Hepatic stellate cell (primary cell): ENCODE measurements at places on chromosomes 12 and 14.

DNA sequence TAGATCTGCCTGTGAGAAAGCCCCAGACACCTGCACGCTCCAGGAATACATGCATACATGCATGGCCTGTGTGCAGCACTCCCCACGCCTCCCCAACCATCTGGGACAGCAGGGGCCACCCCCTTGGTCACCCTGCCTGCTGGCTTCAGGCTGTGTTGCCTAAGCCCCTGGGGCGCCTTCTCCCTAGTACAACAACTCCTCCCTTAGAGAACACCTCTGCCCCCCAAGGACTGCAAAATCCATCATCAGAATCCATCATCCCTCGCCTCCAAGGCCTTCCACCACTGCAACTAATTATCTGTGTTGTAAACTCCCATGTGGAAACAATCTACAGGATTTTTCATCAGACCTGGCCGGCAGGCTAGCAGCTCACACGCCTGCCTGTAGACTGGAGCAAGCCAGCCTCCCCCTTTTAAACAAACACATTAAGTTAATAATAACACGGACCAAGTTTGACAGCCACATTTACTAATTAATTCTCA is 36.8 kb downstream of the ZFP36L1 start:
- no peak for DNase-seq

- no peak for DNase-seq
Measured at GRCh38 chr12:49340971-49341776, 4.2 kb upstream of the C1QL4 start.

DNA sequence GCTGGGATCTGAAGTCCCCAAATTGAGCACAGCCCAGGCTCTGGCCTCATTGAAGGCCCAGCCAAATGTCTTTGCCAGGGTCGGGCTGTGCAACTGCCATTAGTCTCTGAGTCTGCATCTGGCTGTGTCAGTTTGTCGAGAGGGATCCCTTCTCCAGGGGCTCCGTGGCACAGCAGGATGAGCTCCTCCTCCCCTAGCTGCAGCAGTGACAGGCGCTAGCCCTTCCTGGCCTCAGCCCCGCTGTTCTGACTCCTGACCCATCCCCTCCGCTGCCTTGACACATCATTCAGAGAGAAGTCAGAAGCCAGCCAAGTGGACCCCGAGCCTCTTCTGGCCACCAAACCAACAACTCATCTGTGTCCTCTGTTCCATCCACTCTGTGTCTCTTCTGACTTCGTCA is 188.3 kb downstream of the CALM1 start:
- DNase-seq = no peak

- no peak for DNase-seq
Measured at GRCh38 chr14:66662374-66662773, 154.4 kb downstream of the GPHN start.

DNA sequence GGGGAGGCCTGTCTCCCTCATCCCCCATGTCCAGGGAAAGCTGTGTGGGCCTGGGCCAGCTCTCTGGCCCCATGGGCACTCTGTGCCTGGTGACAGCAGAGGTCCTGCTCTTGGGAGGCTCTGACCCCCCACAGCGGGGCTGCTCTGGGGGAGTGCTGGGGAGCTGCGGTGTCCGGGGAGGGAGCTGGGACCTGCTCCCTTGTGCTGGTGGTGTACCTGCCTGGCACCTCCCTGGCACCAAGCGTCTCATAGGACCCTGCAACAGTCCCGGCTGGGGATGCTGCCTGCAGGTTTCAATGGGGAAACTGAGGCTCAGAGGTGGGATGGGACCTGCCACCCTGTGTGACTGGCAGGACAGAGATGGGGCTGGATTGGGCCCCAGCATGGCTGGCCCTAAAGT is 111.3 kb downstream of the KIF26A start:
- no peak for DNase-seq

GRCh38 chr12:13167226-13167625 is 29.3 kb upstream of the EMP1 start:
- no peak for DNase-seq

- peak; percentile 24 for DNase-seq
Measured at GRCh38 chr12:53676656-53677015, 753 bp upstream of the ATP5MC2 start.

- no peak for DNase-seq
Measured at GRCh38 chr12:91205811-91206210, 23.2 kb upstream of the DCN start.

DNA sequence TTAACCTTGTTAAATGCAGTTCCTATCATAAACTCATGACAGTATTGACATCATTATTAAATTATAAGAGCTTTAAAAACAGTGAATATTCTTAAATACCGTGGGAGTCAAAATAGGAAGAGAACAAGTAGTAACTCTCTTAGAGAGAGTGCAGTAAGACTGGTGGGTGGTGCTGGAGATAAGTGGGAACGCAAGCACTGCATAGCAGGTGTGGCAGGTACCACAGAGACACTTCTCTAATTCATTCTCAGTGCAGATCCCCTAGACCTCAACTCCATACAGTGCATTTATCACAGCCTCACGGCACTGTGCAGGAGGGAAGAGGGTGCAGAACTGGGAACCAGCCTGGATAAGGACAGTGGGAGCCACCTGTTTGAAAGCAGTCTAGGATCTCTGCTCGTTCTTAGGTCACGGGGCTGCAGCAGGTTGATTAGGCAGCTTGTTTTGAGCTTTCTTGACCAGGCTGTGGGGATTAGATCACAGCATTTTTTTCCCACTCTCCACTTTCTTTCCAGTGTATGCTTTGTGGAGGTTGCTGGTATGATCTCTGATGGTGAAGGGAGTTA is 165.6 kb downstream of the PRKCH start:
- no peak for DNase-seq

DNA sequence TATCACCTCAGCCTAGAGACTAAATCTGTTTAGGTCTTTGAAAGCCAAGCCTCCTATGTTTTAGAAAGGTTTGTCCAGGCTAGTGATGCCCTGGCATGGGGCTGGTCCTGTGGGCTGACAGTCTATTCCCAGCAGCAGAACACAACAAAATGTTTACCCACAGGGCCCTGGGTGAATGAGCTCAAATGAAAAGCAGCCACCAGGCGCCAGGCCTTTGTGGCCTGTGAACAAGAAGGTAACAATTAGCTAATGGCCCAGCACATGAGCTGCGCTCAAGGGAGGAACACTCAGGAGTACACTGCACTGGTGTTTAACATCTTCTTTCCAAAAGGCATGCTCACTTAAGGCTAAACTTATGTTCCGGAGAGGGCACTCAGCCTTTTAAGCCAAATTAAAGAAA is 202.2 kb downstream of the MON2 start:
- no peak for DNase-seq

GRCh38 chr14:106883218-106883692 is 1356.9 kb downstream of the TMEM121 start:
- no peak for DNase-seq

DNA sequence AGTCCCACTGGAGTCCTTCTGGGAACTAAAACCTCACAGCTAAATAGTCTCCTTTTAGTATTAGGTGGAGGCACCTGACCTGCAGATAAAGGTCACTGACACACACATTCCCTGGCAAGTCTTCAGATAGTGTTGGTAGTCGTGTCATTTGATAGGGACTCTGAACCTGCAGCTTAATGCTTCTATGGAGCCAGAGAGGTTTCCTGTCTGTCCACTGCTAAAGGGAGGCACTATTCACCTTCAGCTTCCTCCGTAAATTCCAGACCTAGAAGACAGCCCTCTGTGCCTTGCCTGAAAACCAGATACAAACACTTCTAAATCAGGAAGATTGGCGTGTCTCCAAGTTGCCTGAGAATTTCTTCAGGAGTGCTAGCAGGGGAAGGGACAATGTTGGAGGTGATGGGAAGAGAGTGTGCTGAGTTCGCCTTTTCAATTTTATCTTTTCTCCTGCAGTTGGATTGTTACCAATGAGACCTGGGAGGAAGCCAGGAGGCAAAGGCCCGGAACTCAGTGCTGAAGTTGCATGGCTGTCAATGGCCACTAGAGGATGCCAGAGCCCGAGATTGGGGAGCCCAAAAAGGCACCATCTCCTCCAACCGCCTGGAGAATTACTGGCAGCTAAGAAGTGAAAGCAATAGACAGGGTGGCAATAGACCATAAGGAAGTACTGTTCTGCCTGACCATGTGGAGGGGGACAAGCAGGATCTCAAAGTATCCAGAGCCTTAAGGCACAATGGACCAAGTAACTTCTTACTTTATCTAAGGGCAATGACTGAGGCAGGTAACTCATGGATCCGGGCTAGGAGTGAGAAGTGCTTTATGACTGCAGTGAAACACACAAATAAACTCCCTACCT is 81.6 kb upstream of the SCAF11 start:
- peak; percentile 36 for DNase-seq

DNA sequence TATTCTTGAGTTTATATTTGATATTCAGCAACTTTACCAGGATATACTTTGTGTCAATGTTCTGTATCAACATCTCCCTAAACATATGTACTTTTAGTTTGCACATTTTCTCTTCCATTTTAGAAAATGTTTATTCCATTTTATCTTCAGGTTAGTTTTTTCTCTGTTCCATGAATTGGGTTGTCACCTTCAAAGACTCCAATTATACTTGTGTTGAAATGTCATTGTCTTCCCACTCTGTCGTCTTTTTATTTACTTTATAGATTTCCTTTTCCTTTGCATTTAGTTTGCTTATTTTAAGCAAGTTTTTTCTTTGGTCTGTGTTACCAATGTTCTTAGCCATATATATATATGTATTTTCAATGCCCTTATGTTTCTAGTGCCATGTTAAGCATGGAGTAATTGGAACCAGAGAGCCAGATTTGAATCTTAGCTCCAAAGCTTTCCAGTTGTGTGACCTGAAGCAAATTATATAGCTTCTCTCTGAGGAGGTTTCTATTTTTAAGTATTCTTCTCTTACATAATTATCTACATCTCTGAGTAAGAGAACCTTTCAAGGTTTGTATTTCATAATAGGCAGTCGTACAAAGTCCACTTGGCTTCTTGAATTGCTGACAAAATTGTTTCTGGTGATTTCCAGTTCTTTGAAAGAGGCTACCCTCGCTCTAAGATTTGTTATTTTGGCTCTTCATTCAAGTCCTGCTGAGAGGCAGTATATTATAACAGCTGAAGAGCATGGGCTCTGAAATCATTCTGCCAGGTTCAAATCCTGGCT is 85.8 kb upstream of the DYRK2 start:
- DNase-seq = no peak

GRCh38 chr14:75510547-75510946 is 11.7 kb upstream of the BATF start:
- no peak for DNase-seq

DNA sequence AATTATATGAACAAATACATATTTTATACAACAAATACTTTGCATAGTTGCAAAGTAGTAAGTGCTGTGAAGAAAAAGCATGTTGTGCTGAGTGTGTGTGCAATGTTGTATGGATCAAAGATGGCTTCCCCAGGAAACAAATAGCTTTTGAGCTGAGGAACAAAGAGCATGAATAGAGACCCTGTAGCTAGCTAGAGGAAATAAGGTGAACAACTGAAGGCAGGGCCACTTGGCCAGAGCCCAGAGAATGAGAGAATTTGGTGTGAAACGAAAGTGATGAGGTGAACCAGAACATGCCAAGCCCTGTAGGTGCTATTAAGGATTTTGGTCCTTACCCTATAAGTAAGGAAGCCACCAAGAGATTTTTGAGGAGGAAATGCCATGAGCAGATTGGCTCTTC is 17.1 kb downstream of the DYRK2 start:
- no peak for DNase-seq

DNA sequence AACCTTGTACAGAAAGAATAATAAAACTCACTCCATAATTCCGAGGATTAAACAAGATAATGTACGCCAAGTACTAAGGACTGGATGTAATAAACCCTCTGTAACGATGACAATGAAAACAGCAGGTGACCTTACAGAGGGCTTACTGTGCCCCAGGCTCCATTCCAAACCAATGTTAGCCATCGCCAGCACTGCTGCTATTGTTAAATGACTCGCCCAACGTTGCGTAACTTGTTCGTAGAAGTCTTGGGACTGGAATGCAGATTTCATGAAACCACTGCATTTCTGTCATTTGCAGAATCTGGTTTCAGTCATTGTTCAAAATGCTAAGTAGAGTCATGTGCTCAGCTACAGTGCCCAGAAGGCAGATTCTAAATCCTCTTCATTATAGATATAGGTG is 728 bp upstream of the STON2 start:
- DNase-seq = peak; percentile 6

DNA sequence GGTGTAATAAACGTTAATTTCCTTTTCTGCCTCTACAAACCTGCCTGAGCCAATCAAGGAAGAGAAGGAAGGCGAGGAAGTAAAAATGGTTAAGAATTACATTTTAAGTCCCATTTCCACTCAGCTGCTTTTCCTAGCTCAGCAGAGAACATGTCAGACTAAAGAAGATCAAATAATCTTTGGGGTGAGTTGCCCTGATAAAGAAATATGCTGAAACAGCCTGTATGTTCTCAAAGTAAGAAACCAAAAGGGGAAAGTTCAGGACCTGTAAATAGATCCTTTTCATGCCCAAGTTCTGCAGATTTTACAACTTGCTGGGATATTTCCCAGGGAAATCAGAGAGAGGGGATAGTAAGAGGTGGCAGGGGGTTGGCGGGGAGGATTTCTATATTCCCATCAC is 55.5 kb downstream of the PHLDA1 start:
- DNase-seq = no peak

DNA sequence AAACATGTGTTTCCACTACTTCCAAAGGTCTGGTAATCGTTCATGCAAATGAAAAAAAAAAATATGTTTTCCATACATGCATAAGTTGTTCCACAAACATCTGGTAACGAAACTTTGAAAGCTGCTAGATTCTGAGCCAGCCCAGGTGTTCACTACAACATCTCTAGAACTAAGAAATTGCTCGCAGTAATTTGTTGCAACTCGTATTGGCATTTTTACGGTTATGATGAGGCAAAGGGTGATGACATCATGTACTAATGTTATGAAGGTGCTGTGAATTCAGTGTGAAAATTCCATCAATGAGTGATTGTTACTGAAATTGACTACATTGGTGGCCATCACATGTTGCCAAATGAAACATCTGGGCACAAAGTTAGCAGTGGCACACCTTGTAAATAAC is 31.9 kb upstream of the CCDC91 start:
- no peak for DNase-seq

- no peak for DNase-seq
Measured at GRCh38 chr12:67437011-67437410, 167.9 kb downstream of the CAND1 start.

GRCh38 chr12:108282676-108283075 is 56.4 kb downstream of the CMKLR1 start:
- no peak for DNase-seq

- DNase-seq = no peak
Measured at GRCh38 chr12:88833641-88834116, 253.4 kb upstream of the KITLG start.

DNA sequence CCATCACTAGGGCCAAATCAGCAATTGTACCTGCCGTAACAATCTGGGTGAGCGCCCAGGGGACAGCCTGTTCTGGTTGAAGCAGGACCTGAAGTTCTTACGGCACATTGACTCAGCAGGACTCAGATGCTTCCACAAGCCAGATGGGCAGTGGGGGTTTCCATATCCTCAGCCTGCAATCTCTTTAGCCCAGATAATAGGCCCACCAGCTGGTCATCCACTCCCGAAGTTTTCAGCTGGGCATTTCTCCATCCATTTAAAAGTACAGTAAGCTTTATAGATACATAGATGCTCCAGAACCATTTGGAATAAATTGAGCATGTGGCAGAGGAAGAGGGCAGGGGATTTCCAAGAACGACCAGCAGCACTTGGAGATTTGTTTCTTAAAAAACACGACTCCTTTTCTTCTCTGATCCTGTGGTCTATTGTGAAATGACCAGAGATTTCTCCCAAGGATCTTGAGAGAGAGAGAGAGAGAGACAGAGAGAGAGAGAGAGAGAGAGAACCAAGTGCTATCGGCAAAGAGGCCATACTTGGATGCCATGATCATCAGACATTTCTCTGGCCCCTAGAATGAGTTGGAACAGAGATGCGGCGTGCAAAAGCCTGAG is 74.8 kb upstream of the PLXNC1 start:
- no peak for DNase-seq
